ENCODE measurements at places on chromosomes 4 and X.

DNA sequence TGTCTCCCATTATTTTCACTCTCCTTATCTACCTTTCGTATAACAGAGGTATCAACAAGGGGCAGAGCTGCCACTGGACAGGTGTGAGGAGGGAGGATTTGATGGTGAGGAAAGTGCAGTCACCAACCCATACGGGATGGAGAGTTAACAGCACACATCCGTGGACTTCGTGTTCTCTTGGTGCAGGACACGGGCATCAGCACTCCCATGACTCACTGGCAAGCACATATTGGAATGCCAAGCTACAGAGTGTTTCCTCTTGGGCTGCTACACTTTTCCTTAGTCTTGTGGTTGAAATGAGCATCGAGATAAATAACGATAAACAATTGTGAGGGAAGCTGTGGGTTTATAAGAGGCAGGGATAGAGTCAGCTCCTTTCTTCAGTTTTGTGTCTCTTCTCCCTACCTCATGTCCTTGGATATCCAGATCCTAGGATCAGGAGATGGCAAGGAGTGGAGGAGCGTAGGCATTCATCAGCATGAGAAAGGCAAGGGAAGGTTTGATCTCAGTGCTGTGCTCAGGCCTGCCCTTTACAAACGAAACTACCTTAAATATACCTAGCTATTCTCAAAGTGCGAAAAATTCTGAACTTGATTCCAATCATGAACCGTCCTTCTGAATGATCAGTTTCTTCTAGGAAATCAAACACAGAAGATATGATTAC is 96.3 kb downstream of the ZNF827 start:
- no peak for DNase-seq

GRCh38 chr4:81506731-81507130 is 35.0 kb upstream of the RASGEF1B start:
- DNase-seq, result no peak

DNA sequence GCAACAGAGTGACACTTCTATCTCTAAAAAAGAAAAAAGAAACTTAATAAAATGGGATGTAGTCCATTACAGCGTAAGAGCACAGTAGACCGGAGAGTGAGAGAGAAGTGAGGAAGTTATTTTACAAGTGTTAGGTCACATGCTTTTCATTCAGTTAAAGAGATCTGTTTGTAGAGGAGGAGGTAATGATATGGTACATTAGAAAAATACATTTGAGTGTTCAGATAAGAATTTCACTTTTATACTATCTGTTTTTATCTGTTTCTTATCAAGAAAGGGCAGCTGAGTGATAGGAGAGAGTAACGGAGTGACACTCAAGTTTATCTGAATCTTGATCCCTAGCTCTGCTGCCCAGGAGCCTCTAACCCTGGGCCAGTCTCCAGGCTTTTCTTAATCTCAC is 38.9 kb downstream of the FNIP2 start:
- no peak for DNase-seq

- DNase-seq, result no peak
These were observed 345.4 kb upstream of the GATB start for GRCh38 chr4:152106113-152106763.

DNA sequence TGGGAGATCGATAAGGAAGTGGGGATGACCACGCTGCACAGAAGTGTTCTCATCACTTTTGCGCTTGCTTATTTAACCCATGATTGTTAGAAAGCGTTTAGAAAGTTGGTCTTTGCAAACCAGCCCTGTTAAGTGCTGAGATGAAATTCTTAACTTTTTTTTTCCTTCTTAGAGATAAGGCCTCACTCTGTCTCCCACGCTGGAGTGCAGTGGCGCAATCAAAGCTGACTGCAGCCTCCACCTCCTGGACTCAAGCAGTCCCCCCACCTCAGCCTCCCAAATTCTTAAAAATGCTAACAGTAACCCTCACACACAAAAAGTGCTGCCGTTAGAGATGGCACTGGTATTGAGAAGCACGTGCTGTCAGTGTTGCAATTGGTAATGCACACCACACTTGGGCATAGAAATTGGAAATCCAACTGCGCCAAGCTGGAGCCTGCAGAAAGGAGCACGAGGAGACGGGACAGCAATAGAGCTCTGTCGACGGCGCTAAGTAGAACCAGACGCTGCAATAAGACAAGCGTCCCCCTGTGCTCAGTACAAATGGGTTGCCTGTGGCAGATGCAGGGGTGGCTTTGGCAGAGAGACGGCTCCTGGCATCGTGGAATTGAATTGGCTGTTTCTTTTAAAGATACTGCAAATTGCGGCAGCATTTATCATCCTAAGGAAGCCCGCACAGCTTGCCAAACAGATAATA is 113.4 kb downstream of the TBL1X start:
- DNase-seq, result no peak

- DNase-seq, result no peak
These were observed 151.9 kb downstream of the AFAP1 start for GRCh38 chr4:7787681-7788141.

GRCh38 chr4:42167709-42168108 is 15.3 kb upstream of the BEND4 start:
- DNase-seq, result no peak

GRCh38 chrX:41722214-41722613 is 1.8 kb upstream of the GPR82 start:
- no peak for DNase-seq

GRCh38 chr4:139300431-139301112 is 733 bp upstream of the NAA15 start:
- DNase-seq, result no peak

DNA sequence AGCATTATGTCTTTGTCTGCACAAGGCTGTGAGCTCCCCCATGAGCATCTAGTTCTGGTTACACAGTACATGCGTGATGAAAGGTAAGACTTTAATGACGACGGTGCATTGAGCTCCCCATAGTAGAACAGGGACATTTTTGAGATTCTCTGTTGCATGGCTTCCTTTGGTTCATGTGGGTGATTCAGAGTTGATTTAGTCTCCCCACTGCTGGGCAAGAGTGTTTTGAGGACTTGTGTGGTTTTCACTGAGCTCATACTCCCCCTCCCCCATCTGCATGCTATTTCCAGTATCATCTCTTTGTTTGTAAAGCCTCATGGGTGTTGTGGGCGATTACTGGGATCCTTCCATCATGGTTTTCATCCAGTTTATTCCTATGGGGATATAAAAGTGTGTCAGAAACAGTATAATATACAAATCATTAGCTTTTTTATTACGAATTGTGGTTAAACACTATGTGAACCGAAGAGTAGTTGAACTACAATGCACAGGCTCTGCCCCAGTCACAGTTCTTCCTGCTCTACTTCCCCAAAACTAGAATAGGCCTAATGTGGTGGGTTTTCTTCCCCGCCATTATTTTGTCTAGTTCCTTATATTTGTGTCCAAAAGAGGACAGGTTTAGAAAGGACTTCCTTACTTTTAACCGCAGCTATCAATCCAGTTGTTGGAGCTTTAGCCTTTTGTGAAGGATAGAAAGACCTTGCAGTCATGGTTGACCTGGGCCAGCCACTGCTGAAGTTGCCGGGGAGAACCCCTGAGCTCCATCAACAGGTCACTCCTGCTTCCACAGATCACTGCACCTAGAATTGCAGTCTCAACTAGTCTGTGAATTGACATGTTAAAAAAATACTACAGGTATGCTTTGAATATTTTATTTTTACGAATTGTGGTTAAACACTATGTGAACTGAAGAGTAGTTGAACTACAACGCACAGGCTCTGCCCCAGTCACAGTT is 30.4 kb downstream of the KIT start:
- no peak for DNase-seq

DNA sequence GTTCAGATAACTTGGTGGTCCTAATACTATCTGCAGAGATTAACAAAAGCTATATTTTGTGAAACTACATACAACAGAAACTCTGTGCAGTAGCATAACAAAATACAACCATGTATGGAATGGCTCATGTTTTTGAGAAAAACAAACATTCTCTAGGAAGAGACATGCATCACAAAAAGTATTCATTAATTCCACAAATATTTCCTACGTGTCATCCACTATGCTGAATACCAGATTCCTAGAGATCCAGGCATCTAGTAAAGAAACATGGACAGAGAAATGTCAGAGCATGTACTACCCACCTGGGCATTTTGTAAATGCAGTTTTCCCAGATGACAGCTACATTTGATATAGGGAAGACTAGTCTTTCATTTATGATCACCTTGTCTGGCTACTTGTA is 248.1 kb downstream of the OPHN1 start:
- no peak for DNase-seq

GRCh38 chrX:55874807-55875206 is 157.3 kb downstream of the RRAGB start:
- no peak for DNase-seq

DNA sequence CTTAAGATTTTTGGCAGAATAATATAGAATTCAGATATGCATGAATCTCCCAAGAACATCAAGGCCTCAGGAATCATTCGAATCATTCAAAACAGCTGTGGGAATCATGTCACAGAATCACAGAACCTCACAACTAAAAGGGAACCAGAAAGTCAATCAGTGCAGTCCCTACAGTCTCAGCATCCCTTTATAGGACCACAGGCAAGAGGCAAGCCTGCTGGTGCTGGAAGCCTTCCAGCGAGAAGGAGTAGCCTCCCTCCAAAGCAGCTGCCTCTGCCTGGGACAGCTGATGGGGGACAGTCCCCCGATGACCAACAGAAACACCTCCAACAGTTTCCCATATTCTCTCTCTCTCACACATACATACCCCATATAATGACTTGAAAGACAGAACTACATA is 20.7 kb downstream of the QDPR start:
- no peak for DNase-seq

- no peak for DNase-seq
These were observed at the start of gene ZNF732 for GRCh38 chr4:304969-305680. TSS of gene ZNF732 (minus strand) at chr4:305474. CDS start at chr4:305310, 164 bp downstream.

DNA sequence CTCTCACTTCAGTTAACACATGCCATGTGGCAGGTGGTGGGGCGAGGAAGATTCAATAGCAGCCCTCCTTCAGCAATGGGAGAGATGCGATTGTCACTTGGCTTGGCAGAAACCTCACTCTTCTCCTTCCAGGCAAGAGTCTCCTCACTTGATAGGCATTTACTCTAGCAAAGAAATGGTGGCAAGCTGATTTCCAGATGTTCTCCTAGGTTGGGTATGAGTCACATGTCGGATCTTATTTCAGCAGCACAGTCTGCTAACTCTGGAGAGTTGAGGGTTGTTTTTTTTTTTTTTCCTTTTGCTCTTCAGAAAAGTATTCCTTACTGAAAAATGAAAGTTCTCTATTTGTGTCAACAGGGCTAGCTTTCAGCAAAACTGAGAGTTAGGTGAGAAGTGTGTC is 119.5 kb upstream of the CHRDL1 start:
- no peak for DNase-seq

- no peak for DNase-seq
These were observed 31.7 kb downstream of the RBBP7 start for GRCh38 chrX:16838202-16839066.

DNA sequence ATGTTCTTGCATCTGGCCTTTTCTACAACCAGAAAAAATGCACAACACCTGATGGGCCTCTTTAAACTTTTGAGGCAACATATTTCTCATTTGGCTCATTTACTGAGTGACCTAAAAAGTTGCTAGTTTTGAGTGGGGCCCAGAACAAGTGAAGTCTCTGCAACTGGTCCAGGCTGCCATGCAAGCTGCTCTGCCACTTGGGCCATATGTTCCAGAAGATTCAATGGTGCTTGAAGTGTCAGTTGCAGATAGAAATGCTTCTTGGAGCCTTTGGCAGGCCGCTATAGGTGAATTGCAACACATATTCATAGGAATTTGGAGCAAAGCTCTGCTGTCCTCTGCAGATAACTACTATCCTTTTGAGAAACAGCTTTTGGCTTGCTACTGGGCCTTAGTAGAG is 66.4 kb upstream of the RLIM start:
- no peak for DNase-seq

- no peak for DNase-seq
These were observed 187.3 kb downstream of the MAB21L2 start for GRCh38 chr4:150769248-150769647.

DNA sequence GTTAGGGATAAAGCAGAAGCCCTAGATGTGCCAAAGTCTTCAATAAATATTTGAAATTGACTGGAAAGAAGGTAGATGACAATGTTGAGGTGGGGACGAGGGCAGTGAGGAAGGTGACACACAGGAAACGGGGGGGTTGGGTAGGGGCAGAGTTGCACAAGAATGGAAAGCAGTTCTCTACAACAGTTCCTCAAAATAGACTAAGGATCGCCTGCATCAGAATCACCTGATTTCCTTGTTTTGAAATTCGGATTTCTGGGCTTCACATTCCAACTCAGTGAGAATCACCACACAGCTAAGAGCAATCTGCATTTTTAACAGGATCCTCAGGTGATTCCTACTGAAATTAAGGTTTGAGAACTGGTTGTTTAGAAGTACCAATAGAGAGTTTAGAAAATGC is 70.6 kb downstream of the ARFIP1 start:
- DNase-seq, result no peak

- no peak for DNase-seq
These were observed 139.9 kb downstream of the TMEM144 start for GRCh38 chr4:158350161-158350560.

DNA sequence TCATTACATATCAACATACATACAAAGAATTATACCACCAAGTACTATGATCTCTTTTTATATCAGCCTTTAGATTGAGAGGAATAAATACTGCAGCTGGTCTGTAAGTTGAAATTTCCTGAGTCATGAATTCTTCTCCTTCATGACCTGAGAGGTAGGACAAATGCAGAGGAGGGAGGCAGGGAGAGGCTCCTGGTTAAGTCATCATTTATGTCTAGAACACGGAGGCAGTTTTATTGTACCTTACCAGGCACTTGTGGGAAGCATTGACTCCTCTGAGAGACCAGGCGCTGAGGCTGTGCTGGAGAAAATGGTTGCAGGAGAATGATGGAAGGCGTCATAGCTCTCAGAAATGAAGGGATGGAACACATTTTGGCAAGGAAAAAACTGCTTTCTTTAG is 12.5 kb upstream of the CASK start:
- no peak for DNase-seq

DNA sequence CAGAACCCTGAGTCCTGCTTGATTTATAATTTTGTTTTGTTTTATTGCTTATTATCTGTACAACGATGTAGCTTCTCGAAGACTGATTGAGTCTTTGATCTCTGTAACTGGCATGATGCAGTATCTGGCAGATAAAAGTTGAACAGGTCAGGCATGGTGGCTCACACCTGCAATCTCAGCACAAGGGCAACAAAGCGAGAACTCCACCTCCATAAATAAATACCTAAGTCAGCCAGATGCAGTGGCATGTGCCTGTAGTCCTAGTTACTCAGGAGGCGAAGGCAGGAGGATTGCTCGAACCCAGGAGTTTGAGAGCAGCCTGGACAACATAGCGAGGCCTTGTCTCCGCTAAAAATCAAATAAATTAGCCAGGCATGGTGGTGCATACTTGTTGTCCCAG is 15.7 kb upstream of the WDR19 start:
- no peak for DNase-seq

GRCh38 chrX:2715066-2715600 is 24.0 kb downstream of the CD99 start:
- no peak for DNase-seq

DNA sequence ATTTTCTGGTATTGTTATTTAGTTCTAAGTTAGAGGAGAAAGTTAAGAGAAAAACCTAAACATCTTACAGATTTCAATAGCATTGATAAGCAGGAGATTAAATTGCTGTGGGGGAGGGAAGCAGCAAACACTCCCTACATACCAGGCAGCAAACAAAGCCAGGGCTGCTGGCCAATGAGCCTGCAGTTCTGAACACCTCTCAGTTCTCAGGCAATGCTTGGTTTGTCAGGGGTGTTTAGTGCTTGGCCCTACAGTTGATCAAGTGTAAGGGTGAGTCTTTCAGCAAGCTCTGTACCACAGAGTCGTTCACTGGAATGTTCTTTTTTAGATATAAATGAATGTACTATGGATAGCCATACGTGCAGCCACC is 38.6 kb downstream of the EGFL6 start:
- no peak for DNase-seq

Data from cortex of kidney (tissue), 1 donor.